ENCODE measurements at places on chromosomes 3 and 15.

GRCh38 chr3:42216302-42216701 lies 49.7 kb downstream of the CCK start:
- no peak for DNase-seq

GRCh38 chr3:37491343-37491742 lies 317.0 kb upstream of the LRRFIP2 start:
- no peak for DNase-seq

GRCh38 chr3:87047852-87048251 lies 56.9 kb upstream of the VGLL3 start:
- no peak for DNase-seq

GRCh38 chr3:110938629-110939028 lies 133.0 kb upstream of the NECTIN3 start:
- no peak for DNase-seq

DNA sequence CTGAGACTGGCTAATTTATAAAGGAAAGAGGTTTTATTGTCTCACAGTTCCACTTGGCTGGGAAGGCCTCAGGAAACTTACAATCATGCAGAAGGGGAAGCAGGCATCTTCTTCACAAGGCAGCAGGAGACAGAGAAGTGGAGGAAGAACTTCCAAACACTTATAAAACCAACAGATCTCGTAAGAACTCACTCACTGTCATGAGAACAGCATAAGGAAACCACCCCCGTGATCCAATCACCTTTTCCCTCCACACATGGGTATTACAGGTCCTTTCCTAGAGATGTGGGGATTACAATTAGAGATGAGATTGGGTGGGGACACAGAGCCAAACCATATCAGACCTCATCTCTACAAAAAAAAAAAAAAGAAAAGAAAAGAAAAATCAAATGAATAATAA lies 25.7 kb downstream of the CGGBP1 start:
- DNase-seq, result no peak

GRCh38 chr3:71066849-71067261 lies 516.7 kb downstream of the FOXP1 start:
- DNase-seq, result peak; percentile 27

DNA sequence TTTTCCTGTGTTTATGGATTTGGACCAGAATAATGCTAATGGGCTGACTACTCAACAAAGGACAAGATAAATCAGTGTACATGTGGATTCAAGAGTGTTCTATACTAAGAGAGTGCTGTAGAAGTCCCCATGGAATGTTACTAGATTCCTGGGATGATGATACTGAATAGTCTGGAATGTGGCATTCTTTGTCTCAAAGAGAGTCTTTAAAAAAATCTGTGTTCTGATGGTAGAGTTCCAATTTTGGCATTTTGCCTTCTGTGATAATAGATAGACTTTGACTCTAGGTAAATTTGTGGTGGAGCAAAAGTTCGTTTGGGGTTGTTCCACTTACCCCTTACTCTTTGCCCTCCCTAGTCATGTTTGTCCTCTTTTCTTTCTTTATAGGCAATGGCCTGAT lies 43.7 kb downstream of the NMD3 start:
- DNase-seq, result no peak

GRCh38 chr3:192844836-192845525 lies 72.7 kb downstream of the MB21D2 start:
- DNase-seq, result no peak

DNA sequence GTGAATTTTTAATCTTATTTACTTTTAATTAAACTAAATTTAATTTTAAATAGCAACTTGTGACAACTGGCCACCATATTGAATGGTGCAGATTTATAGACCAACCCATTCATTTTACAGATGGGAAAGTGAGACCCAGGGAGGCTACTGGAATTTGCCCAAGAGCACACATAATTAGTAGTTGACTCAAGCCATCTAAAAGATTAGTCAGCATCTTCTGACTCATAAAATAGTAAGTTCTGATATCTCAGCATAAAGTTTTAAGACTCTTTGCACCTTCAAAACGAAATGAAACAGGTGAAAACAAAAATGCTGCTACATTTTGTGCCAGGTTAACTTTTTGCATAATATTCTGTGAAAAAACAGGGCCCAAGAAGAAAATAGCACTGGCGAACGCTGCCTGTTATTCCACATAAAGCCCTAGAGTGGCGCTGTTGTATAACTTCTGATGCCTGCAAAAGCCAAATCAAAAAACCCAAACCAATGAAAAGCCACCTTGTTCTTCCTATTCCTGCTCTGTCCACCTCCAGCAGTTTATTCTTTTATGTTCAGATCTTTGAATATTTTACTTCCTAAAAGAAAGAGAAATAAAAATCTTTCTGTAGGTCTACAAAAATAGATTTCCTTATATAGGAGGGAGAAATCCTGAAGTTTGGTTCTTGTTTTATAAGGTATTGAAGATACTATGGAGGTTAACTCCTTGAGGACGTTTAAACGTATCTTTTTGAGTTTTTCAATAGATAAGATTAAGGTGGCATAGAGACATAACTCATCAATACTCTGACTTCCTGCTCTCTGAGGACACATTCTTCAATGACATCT lies 62.8 kb downstream of the OTOL1 start:
- DNase-seq, result no peak

DNA sequence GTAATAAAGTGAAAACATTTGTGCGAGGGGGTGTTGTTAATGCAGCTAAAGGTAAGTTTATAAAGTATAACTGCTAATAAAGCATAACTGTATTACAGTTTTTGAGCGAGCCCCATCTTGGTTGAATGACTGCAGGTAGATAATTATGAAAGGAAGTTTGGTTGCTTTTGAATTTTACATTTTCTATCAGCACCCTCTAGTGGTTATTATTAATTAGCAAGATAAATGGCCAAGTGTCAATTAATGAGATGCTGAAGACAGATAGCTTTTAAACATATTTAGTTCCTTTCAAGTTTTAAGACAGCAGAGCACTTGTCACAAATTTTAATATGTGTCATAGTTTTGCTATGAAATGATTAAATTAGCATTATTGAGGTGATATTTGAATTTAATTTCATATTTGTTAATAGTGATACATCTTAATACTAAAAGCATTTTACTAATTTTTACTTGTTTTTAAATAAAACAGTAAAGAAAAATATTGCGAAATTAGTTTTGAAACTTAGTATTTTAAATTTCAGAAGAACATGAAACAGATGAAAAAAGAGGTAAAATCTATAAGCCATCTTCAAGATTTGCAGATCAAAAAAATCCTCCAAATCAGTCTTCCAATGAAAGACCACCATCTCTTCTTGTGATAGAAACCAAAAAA lies 15.1 kb downstream of the U2SURP start:
- no peak for DNase-seq

DNA sequence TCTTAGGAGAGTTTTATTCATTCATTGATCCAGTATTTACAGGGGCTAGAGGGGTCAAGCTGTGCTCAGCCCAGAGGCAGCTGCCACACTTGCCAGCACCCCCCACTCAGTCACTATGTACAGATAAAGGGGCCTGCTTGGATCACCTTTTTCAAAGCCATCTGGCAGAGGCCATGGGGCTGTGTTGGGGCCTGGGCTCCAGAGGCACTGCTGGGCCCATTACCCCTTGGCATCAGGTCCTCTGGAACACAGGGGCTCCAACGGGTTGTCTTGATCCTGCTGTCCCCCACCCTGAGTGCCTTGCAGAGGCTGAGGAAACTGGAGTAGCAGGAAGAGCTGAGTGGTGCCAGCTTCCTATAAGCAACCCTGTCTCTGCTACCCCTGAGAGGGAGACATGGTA lies 43.9 kb downstream of the SEMA3G start:
- DNase-seq, result no peak

Measured in stimulated activated CD8-positive, alpha-beta memory T cell treated with anti-CD3 and anti-CD28 coated beads, Interleukin-15, amount 100 ng/mL, for 4 hours (primary cell).